CD4-positive, alpha-beta T cell treated with Interleukin-10 for 1 hour (primary cell): ENCODE measurements at places on chromosomes 13 and 19.
A peak's percentile ranks its signal among the peaks of the same experiment; 100 is the strongest.

DNA sequence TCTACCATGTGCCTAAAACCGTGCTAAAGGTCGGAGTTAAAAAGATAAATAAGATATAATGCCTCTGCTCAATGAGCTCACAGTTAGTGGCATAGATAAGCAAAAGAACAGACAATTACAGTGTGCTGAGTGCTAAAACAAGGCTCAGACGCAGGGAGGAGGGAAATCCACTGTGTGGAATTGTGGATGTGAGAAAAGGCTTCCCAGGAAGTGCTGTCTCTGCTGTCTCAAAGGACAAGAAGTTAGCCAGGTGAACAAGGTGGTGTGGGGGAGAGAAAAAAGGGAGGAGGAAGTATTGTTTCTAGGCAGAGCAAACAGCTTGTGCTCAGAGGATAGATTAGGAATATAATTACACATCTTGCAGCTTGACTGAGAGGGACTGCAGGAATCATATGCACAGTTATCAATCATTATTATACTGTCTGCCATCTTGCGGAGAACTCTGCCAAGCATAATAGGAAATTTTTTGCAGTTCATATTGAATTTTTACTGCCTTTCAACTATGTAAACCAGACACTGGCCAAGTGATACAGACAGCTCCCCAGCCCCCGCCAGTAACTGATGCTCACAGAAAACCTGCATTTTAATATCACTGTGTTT, 9.3 kb downstream of the C13orf42 start:
- DNase-seq, result no peak

DNA sequence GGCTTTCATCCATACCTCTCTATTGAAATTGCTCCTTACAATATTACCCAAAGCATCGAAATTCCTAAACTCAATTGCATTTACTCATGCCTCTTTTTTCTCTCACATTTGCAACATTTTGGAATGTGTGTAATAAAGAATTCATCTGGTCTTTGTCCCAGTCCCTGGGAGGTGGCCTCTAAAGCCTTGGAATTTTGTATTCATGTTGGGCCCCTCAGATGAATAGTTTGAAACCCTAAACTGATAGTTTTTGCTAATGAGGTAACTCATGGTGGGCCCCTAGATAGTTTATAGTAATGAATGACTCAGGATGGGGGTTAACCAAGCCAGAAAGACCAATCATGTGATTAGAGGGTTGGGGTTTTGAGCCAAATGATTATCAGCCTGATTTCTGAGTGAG, 490.4 kb downstream of the DIAPH3 start:
- no peak for DNase-seq

GRCh38 chr13:45178349-45179162, 22.3 kb downstream of the KCTD4 start:
- DNase-seq, result no peak

DNA sequence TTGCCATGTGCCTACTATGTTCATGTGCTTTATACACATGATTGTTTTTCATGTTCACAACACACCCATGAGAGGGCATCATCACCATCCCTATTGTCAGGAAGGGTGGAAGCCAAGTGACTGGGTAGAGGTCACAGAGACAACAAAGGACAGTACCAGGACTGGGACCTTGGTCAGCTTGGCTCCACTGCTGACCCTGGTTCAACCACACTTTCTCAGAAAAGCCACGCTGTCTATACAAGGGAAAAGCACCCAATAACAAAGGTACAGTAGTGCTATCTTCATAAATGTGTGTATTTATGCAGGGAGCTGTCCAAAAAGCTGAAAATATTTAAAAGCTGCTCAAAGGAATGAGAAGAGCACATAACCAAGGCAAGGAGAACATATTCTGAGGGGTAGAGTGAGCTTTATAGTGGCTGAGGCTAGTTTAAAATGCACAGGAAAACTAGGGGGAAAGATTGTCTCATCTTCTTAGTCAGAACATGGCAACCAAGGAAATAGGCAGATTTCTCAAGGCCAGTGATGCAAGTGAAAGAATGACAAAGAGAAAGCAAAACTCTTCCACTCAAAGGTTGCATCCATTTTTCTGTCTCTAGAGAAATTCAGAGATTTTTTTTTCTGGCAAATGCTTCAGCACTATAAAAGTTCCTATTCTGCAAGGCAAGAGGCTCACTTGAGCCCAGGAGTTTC, 415.0 kb downstream of the FOXO1 start:
- DNase-seq, result no peak

- no peak for DNase-seq
These were observed 1122.8 kb upstream of the ATXN8OS start for GRCh38 chr13:68984688-68985319.

DNA sequence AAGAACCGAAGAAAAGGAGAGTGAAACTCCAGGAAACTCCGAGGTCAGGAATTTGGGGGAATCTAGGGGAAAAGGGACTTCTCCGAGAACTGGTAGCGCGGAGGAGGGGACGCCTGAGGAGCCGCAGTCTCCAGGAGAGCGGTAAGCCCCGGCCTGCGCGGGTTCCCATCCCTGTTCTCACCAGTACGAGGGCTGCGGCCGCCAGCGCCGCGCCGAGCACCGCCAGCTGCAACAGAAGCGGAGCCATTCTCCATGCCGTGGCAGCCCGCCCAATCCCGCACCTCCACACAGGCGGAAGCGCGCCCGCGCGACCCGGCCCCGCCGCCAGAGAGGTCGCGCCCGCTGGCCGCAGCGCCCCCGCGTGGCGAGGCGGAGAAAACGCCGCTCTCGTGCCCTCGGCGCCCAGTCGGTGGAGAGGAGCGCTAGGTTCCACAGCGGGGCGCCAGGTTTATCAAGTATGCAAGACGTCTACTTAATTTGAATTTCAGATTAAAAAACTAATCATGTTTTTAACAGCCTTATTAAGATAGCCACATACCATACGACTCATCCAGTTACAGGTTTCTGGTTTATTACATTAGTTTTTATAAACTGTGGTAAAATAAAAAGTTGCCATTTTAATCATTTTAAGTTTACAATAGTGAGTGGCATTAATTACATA, at the start of gene ALG5:
Gene ALG5, minus strand, starts transcription at position 287 of the 661 bp plus-strand sequence. Its CDS starts 40 bp downstream, at position 247.
- DNase-seq, result peak; percentile 95

DNA sequence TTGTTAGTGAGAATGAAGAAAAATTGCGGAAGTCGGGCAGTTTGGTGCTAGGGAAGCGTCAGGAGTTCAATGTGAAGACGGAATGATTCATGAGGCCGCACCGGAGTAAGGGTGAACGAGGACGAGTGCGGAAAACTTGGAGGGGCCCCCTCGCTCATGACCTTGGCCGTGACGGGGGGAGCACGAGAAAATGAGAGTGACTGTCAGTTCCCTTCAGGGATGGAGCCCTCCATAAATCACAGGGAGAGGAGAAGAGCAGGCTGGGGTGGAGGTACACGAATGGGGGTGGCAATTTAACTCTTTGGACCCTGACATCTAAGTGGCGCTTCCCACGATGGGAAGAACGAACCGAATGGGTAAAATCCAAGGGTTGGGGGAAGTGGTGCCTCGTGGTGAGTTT, 486.4 kb downstream of the TSHZ3 start:
- no peak for DNase-seq

GRCh38 chr13:68173111-68173510, 943.0 kb upstream of the PCDH9 start:
- DNase-seq, result no peak

- DNase-seq, result no peak
These were observed 24.4 kb downstream of the ELF1 start for GRCh38 chr13:40994581-40995230.

DNA sequence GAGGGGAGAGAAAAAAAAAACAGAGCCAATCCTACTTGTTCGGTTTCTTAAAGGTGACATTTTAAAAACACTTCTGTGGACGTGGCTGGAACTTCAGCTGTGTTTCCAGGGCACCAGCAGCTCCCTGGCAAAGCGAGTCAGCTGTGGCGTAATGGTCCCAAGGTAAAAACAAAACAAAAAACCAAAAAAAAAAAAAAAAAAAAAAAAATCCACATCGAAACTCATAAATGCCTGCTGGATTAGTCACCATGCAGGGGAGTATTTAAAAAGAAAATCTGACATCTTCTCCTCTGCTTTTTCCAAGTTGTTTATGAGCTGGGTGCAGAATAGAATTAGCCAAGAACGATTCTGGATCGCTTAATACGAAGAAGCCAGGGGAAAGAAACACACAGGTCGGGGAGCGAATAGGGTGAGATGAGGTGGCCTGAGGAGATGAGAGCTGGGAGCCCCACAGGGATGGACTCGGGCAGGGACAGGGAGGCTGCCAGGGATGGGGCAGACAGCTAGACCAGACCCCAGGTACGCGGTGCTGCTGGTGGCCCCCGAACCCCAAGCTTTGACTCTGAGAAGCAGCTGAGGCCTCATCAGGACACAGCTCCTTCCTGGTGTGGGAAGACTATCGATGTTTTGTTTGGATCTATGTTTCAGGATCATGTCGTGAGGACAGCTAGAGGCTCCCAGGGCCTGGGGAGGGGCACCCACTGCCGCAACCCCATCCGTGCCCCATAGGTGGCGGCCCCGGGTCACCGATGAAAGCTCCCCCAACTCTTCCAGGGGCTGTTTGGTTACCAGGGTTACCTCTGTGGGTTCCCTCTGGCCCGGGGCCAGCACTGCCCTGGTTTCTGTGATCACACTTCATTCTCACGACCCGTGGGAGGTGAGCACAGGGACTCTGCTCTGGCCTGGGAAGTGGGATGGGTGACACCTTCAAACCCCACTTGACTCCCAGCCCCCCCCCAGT, 3.1 kb upstream of the CTXN1 start:
- DNase-seq, result peak; percentile 81

DNA sequence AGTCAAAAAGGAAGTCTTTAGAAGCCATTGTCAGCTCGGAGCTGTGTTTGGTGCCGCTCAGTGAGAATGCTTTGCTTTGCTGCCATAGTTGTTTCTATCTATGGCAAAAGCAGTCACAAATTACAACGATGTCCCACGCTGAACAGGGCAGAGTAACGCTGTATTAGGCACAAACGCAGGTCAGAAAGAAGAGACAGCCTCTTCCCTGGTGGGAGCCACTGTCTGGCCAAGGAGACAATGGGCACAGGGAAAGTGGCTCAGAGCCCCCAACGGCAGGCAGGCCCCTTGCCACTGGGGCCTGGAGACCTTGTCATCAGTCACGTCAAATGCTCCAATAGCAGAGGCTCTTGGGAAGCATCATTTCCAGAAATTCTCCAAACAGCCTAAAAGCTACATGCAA, 244.2 kb downstream of the TEX29 start:
- DNase-seq, result no peak

- DNase-seq, result peak; percentile 9
These were observed 20.2 kb downstream of the CHAMP1 start for GRCh38 chr13:114334305-114335053.

DNA sequence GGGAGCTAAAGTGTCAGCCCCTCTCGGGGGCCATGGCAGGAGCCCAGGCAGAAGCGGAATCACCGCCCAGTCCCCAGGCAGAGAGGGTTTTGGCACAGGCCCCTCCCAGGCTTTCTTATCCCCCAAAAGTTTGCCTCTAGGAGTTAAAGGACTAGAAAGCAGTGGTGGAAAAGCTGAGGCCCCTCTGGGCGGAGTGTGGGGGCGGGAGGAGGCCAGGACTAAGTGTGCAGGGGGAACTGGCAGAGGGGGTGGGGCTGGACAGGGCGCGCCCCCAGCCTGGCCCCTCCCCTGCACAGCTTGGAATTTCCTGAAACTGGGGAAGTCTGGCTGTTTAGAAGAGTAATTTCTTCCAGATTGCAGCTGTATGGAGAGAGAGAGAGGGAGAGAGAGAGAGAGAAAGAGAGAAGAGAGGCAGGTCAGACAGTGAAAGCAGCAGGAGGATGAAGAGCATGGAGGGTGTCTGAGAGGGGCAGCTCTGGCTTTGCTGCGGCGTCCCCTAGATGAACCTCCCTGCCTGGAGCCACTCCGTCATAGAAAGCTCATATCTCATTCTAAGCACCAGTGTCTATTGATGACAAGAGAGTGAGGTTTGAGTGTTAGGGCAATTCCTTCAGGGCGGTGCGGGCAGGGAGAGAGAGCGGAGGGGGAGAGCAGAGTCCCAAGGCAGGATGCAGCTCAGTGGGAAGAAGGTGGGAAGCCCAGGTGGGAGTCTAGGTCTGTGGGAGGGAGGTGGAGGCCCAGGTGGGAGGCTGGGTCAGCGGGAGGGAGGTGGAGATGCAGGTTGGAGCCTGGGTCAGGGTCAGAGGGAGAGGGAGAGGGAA, at the start of gene CDC42EP5:
Gene CDC42EP5, minus strand, starts transcription at position 226 of the 821 bp plus-strand sequence. CDS start 7,749 bp downstream, outside the sequence.
- DNase-seq, result no peak

DNA sequence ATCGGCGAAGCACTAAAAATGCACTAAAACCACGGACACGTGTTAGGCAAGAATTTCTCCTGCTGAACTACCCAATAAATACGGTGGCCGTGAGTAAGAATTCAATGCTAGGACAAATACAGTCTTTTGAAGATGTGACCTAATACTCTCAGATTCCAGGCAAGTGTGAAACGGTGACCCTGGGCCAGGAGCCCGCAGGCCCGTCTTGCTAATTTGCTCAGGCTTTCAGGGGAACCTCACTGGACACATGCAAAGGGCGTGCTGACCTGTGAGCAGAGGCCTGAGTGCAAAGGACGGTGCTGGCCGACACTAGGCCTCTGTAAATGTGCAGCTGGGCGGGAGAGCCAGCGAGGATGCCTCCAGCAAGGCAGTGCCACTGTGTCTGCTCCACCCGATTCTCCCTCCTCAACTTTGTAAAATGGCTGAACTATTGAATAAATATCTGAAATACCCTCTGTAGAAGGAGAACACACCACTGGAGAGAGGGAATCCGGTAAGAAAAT, 70.1 kb downstream of the STK24 start:
- DNase-seq, result no peak

GRCh38 chr13:79228972-79229371, 177.1 kb downstream of the RBM26 start:
- no peak for DNase-seq

DNA sequence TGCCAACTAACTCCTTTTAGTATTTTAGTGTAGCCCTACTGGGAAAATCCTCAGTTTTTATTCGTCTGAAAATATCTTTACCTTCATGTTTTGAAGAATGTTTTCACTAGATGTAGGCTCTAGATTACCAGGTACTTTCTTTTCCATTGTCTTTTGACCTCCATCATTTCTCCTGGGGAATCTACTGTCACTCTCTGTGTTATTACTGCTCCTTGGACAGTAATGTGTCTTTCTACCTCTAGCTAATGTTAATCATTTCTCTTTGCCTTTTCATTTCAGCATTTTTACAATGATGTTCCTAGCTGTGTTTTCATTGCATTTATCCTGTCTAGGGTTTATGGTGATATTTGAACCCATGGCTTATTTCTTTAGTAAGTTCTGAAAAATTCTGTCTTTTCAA, 61.9 kb downstream of the SPACA7 start:
- no peak for DNase-seq

DNA sequence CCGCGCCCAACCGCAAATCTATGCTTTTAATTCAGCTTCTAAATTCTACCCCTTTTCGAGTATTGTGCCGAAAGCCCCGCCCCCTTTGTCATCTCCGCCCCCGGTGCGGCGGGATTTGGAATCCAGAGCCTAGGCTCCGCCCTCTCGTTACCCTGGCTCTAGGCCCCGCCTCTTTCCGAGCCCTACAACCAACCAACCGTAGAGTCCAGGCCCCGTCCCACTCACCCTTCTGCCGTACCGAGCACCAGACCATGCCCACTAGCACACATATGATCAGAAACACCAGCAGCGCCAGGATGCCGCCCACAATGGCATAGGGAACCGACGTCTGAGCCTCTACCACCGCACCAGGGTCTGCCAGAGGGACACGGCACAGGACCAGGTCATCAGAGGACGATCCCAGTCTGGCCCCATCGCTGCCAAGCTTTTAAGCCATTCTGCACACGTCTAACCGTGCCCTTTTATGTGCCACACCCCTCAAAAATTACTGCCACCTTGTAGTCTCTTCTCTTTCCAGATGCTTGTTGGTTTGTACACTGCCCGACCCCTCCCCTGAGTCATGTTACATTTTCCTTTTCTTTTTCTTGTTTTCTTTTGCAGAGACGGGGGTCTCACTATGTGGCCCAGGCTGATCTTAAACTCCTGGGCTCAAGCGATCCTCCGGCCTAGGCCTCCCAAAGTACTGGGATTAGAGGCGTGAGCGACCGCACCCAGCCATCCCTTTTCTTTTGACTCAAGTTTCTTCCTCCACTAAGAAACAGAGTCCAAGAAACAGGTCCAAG, 4.7 kb upstream of the ZNF428 start:
- DNase-seq, result peak; percentile 19
